ENCODE measurements at places on chromosomes 4 and X. TPM values are rescaled to one million over a fixed set of nuclear protein-coding genes. Genes with fewer than 3 reads are reported as not detected.

The ABRAXAS1 gene
- total RNA-seq = 3.3 TPM

The CYSLTR1 gene
- 1.00 TPM for total RNA-seq

The F11 gene
- 94.5 TPM for total RNA-seq

The MAGEC2 gene
- total RNA-seq = not detected

The ATP1B4 gene
- not detected for total RNA-seq

Measured in right lobe of liver (tissue), 6 donors.